ENCODE measurements at places on chromosomes 6 and 20.

DNA sequence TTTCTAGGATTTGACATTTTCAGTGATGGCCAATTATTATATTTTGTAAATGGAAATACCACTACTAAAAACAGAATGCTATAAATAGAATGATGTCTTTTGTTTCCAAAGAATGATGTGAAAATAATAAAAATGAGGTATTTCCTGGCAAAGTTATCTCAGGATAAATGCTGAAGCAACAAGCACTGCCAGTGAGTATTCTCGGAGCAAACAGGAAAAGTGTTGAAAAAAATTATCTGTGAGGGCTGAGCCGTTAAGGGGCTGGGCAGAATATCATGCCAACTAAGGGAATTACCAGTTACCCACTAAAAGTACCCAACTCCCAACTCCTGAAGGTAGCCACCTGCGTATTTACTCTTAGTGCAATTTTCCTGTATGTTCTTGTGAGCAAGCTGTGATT is 23.6 kb upstream of the SCAF8 start:
- DNase-seq = no peak

GRCh38 chr6:68544450-68544849 is 90.6 kb upstream of the ADGRB3 start:
- DNase-seq = no peak

- no peak for DNase-seq
These were observed 9.1 kb downstream of the OCSTAMP start for GRCh38 chr20:46541229-46541935.

GRCh38 chr20:57579898-57580447 is 19.1 kb downstream of the PCK1 start:
- DNase-seq = no peak

- no peak for DNase-seq
These were observed 379.0 kb downstream of the PHF3 start for GRCh38 chr6:64014595-64014994.

DNA sequence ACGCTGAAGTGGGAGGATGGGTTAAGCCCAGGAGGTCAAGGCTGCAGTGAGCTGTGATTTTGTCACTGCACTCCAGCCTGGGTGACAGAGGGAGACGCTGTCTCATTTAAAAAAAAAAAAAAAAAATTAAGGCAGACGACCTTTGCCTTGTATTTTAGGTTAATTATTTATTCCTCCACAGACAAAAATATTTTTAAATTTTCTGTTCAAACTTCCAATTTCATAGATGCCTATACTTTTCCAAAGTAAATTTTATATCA is 6.3 kb upstream of the SMIM28 start:
- DNase-seq = no peak

DNA sequence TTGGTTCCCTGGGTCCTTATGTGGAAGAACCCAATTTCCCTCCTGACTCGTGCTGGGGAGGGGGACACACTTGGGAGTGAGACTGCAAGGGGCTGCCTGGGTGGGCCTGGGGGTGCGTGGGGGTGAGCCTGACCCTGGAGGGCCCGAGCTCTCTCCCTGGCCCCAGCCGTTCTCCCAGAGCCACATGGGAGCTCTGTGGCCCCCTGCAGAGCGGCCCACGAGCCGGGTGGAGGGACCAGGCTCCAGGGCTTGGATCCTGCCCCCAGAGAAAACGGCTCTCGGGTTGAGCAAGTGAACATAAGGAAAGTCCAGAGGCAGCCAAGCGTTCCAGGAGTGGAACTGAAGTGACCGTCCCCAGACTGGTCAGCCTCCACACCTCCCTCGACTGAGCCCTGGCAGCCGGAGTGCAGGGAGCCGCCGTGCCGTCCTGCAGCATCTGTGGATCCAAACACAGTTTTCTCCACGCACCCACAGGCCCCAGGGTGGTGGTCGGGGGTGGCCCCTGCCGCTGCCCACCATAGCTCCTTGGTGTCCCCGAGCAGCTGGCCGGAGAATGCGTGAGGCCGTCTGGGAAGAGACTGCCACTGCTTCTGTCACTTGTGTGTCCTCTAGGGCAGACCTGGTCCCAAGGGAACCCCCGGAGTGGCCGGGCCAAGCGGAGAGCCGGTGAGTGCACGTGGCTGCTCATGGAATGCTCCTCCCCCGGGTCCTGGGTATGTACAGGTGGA is 10.6 kb downstream of the COL9A3 start:
- no peak for DNase-seq

DNA sequence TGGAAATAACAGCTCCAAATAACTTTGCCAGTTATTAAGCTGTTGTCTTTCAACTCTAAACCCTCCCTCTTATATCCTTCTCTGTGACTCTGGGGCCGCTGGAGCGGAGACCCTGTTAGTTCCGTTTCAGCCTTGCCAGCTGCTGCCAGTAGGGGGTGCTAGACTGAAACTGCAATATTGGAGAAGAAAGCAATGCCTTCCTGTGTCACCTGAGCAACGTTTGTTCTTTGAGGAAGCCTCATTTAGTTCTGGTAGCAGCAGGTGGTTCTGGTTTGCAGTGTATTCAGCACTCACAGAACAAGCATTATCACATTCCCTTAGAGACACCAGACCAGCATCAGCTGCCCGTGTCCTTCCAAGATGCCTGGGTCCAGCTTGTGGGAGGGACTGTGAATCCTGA is 22.9 kb upstream of the JAG1 start:
- no peak for DNase-seq

- no peak for DNase-seq
These were observed 305 bp downstream of the IL17A start for GRCh38 chr6:52186480-52186879.

DNA sequence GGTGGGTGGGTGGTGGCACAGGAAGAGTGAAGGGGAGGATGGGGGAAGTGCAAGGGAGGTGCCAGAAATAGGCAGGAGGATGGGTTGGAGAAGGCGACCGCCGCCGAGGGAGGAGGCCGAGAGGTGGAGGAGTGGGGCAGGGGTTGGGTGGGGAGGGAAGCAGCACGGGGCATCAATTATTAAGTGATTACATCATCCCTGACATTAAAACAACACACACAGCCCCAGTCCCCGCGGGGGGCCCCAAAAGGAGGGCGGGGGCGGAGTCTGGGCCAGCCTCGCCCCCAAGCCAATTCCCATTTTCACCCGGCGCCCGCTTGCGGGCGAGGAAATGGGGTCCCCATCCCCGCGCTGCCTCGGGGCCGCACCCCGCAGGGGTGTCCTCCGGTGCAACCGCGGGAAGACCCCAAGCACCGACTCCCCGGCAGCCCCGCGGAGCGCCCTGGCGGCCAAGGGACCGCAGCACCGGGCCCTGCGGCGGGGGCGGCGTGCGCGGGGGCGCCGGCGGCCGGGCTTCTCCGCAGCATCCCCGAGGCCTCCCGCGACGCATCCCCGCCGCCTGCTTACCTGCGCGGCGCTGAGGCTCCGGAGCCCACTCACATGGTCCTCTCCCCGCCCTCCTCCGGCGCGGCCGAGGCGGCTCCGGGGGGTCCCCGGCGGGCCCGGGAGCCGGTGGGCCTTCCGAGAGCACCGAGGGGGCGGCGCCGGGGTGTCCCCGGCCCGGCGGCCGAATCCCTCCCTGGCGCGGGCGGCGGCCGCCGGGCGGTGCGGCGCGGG is 663 bp downstream of the FYN start:
- peak; percentile 75 for DNase-seq

- DNase-seq = no peak
These were observed 52.1 kb downstream of the PHF20 start for GRCh38 chr20:35823937-35824336.

- peak; percentile 36 for DNase-seq
These were observed 149.0 kb upstream of the FUT9 start for GRCh38 chr6:95866732-95867131.

- DNase-seq = no peak
These were observed 14.8 kb downstream of the ADGRF4 start for GRCh38 chr6:47713200-47713599.

- DNase-seq = no peak
These were observed 66.7 kb upstream of the RIPOR2 start for GRCh38 chr6:25002326-25003091.

- peak; percentile 34 for DNase-seq
These were observed 1.0 kb downstream of the SLC32A1 start for GRCh38 chr20:38725148-38725901.

GRCh38 chr20:62642666-62643520 is 590 bp downstream of the SLCO4A1 start:
- peak; percentile 43 for DNase-seq

GRCh38 chr20:47360297-47361056 is 4.0 kb upstream of the ZMYND8 start:
- peak; percentile 99 for DNase-seq

- peak; percentile 83 for DNase-seq
These were observed 43.1 kb upstream of the TNFAIP3 start for GRCh38 chr6:137823826-137824555.

GRCh38 chr20:36219671-36220220 is 16.5 kb upstream of the AAR2 start:
- no peak for DNase-seq

- no peak for DNase-seq
These were observed 38.0 kb upstream of the PDE10A start for GRCh38 chr6:165701005-165701404.

GRCh38 chr6:152129691-152130151 is 322.2 kb downstream of the ESR1 start:
- no peak for DNase-seq

DNA sequence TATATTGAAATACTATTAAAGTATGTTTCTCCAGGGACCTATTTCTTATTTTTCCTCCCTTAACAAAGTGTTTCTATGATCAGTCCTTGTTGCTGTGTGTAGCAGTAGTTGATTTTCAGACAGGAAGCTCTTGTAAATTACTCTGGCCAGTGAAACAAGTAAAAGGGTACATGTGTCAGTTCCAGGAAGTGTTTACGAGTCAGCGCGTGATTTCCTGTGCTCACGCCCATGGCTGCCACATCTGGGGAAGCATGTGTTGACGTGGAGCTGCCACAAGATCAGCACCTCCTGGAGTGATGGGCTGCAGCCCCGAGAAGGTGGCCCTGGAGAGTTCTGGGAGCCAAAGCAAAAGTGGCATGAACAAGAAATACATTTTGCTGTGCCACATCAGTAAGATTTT is 38.6 kb upstream of the GGTLC1 start:
- peak; percentile 13 for DNase-seq

- DNase-seq = no peak
These were observed 79.5 kb upstream of the TULP1 start for GRCh38 chr6:35592178-35592577.
